ELR (cell line): ENCODE measurements at places on chromosomes 4 and X.

DNA sequence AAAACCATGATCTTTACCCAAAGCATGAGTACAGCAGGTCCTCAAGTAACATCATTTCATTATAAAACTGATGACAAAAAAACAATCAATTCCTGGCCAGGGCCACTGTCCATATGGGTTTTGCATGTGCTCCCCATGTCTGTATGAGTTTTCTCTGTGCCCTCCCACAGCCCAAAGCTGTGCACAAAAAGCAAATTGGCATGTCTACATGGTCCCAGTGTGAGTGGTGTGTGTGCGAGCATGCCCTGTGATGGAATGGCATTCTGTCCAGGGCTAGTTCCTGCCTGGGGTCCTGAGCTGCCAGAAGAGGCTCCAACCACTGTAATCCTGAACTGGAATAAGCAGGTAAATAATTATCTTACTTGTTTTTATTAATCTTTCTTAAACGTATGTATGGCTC is 28.4 kb downstream of the SMARCA1 start:
- no peak for DNase-seq

GRCh38 chrX:103789004-103789403 is 12.4 kb downstream of the PLP1 start:
- DNase-seq: no peak

- no peak for DNase-seq
Observed at GRCh38 chrX:33204889-33205288, 6.5 kb downstream of the DMD start.

GRCh38 chrX:43615660-43616059 is 40.4 kb upstream of the MAOA start:
- DNase-seq: no peak

- DNase-seq: peak; percentile 82
Observed at GRCh38 chr4:100095729-100096595, 94.3 kb downstream of the DDIT4L start.

DNA sequence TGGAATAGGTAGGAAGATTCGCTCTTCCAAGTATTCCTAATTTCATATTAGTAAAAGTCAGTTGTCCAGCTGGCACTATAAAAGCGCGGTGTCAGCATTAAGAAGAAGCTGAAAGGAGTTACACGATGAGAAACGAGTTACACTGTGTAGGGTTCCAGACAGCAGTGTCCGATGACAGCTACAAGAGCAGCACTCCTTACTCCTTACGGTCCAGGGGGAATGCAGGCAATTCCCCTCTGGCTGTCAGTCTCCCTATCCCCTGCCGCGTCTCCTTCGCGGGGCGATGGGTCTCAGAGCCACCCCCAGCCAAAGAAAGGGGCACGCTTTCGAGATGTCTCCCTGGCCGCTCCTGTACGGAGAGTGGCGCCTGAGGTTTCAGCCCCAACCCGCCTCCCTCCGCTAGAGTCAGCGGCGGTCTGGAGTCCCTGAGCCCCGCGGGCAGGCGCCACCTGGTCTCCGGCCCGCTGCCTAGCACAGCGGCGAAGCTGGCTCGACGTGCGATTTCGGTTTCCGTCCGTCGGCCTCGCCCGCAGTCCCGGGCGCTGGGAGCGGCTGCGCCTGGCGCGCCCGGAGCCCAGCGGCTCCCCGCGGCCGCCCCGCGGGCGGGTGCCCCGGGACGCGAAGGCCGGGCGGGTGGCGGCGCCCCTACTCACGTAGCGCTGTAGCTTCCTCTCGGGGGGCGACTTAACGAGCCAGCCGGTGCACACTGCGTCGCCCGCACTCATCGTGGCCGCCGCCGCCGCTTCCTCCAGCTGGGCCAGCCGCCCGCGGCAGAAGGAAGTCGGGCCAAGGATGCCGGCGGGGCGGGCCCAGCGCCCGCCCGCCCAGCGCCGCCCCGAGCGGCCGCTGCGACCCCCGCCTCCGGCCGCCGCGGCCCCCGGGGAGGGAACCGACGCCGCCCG is at the start of gene GAB3:
Gene GAB3, minus strand, starts transcription at position 777 of the 902 bp plus-strand sequence. Its CDS starts 52 bp downstream, at position 725.
- peak; percentile 56 for DNase-seq

GRCh38 chr4:101693842-101694398 is 96.6 kb upstream of the BANK1 start:
- DNase-seq: no peak

DNA sequence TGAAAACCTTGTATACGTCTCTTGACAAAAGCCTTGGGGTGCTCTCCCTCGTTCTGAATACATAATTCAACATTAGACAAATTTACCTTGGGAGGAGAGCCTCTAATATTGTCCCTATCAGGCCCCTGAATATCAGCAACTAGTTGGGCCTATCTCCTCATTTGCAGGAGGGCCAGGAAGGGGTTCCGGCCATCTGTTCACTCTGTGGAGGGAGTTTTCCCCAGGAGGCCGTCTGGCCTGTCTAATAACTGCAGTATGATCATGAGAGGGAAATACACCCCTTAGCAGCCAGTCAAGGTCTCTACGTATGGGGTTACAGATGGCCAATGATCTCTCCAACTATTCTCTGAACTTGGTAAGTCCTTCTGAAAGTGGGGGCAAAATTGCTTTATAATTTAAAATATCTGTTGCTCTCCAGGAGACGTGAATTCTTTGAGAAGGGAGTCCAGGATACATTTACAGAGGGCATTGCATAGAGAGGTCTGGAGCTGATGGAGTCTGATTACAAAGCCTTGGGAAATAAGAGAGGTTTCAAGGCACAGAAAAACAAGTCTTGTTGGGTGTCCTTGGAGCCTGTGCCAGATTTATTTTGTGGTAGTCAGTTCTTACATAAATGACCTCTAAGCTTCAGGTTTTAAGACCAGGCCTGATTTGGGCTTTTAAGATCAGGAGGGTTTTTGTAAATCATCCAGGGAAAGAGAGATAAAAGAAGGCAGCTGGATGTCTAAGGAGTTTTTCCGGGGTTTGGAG is 48.2 kb upstream of the UXT start:
- DNase-seq: no peak

DNA sequence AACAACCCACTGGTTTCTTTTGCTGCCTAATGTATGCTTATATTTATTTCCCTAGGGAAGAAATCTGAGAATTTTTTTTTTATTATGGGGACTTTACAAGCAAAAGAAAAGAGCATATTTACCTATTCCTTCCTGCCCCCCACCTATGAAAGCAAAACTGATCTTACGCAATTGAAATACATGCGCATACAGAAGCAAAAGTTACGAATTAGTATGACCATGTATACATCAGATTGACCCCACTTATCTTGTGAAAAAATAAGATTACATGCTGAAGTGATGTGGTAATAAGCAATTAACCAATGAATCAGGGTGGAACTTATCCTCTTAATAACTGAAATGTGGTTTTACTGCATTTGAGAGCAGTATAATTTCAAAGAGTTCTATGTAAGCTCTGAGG is 151.0 kb downstream of the TENM3 start:
- no peak for DNase-seq

DNA sequence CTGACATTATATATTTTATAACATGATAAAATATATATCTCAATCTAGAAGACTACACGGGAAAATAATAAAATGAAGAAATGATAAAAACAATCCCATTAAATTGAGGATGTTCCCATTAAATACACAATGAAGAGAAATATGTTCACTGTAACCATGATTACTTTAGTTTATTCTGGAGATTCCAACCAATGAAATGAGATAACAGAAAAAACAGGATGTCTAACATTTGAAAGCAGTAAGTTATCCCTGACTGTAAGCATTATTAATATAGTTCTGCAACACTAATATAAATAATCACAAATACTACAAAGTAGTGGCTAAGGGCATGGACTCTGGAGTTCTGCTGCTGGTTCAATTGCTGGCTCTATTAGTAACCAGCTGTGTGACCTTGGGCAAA is 169.4 kb downstream of the RNF150 start:
- no peak for DNase-seq

GRCh38 chr4:80187677-80188076 is 9.6 kb upstream of the PRDM8 start:
- DNase-seq: no peak

DNA sequence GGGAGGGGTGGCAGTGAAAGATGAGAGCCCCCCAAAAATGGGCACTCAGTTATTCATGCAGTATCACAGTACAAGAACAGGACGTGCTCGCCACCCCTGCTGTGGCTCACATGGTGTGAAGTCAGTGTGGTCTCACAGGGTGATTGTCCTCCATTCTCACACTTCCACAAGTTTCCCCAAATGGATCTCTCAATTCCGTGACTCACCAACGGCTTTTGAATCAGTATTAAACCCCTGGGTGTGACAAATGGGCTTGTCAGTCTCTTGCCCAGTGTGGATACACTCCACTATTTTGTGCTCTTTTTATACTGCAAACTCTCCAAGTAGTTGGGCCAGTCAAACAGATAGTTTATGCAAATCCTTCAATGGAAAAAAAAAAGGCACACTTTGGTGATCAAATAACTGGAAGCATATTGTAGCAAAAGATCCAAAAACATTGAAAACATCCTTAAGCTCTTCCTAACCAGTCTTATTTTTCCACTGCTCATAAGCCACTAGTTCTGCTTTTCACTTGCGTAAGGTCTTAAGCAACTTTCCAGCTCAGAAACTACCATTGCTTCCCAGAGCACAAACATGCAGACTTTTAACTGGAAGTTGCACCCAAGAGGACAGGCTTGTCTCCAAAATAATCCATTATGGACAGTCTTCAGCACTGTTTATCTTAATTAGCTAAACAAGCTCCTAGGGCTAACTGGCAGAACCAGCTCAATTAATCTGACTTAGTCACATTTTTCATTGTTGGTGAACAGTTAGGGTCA is 365.7 kb downstream of the PPP3CA start:
- no peak for DNase-seq

GRCh38 chr4:107780665-107781064 is 44.1 kb upstream of the SGMS2 start:
- peak; percentile 31 for DNase-seq

- DNase-seq: no peak
Observed at GRCh38 chrX:12488771-12489170, 302.4 kb upstream of the PRPS2 start.

- peak; percentile 24 for DNase-seq
Observed at GRCh38 chrX:9899640-9900111, 67.5 kb upstream of the CLDN34 start.

GRCh38 chr4:5640096-5640495 is 68.3 kb downstream of the EVC2 start:
- DNase-seq: no peak

- no peak for DNase-seq
Observed at GRCh38 chr4:6120361-6120760, 80.0 kb downstream of the JAKMIP1 start.

DNA sequence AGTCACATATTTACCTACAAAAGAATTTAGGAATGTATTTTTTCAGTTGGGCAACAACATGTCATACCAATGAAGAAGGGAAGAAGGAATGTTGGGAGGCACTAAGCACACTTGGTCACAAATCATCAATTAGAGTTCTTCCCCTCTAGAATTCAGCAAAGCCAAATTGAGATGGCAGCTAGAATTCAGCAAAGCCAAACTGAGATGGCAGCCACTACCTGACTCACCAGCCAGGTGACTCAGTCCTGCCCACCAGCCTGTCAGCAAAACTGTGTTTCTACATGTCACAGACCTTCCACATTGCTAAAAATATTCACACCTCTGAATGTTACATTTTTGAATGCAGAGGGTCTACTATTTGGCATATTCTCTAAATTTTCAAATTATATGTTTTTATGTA is 63.2 kb upstream of the NOCT start:
- peak; percentile 33 for DNase-seq

DNA sequence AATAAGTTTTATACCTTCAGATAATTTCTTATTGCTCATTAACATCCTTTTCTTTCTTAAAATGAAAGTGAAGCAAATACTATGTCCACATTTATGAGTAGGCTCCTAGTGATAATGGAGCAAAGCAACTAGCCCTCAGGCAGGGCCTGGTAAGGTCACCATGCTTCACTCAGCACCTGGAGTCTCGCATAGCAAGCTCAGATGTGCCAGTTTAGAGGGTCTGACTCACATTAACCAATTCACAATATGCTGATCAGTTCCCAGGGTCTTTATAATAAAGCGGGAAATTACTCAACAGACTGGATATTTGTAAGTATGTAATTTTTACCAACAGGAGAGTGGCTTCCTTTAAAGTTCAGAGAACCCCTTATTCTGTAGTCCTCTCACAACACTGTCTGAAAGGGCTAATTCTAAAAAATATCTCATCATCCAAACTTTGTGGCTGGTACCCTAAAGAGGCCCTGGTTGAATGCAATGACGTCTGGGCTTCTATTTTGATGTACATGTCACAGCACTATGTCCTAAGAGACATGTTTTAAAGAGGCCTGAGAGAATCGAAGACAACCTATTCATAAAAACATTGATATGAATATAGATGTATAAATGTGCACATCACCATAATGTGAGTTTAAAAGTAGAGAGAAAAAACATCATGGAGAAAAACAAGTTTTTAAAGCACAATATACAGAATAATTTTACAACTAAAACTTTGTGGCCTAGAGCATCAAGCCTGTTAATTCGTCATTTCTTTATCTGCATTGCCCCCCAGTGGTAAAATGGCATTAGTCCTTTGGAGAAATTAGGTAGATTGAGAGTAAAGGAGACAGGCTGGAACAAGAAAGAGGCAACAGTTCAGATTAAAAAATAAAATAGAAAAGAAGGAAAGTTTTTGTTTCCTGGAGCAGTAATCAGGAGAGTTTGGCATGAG is 44.3 kb downstream of the IL21 start:
- DNase-seq: peak; percentile 62

DNA sequence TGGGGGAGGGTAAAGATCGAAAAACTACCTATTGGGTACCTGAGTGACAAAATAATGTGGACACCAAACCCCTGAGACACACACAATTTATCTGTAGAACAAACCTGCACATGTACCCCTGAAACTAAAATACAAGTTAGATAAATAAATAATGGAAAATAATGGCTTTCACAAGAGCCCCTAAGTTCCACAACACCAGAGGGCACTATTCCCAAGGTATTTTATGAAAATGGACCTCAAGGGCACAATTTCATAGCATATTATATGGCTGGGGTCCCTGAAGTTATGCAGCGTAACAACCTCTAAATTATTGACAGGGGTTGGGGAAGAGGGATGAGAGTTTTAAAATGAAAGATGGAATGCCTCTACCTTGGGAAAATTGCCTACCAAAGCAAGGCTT is 81.3 kb upstream of the TMEM33 start:
- DNase-seq: peak; percentile 28

GRCh38 chr4:117700111-117700892 is 334.0 kb upstream of the NDST3 start:
- DNase-seq: peak; percentile 13

GRCh38 chrX:86171366-86171765 is 23.1 kb downstream of the DACH2 start:
- DNase-seq: peak; percentile 9
